CD8-positive, alpha-beta memory T cell (primary cell): ENCODE measurements at places on chromosomes 5 and 9. TPM values are rescaled to one million over a fixed set of nuclear protein-coding genes. Genes with fewer than 3 reads are reported as not detected.

DNA sequence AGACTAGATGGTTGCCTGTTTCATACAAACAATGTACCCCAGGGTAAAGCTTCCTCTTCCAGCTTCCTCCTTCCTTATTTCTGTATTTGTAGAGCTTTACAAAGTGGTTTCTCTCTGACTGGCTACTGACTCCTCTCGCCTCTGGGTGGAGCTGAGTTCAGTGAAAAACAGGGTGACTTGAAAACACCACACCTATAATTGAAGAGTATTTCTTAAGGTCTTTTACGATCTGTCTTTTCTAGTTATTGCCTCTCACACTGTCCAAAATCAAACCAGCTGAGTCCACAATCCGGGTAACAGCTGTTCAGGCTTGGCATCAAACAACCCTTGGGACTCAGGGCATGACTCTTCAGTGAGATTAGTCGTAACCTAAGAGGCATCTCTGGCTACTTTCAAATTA, 200.4 kb downstream of the ARRDC3 start:
- no peak for DNase-seq
- no peaks in the 10 kb centered on the region for H3K4me1 ChIP-seq
- H3K27ac ChIP-seq = no peak overlapping the region
- H3K27me3 ChIP-seq = no peaks in the 10 kb centered on the region
- no peaks in the 10 kb centered on the region for H3K36me3 ChIP-seq

Gene MLANA
- total RNA-seq = not detected

- no peak overlapping the region for H3K4me3 ChIP-seq
- no peak overlapping the region for H3K27ac ChIP-seq
- no peaks in the 10 kb centered on the region for H3K27me3 ChIP-seq
- no peak for DNase-seq
- no peaks in the 10 kb centered on the region for H3K36me3 ChIP-seq
- H3K4me1 ChIP-seq = peaks cover 15% of the 10 kb centered on the region
These were observed 110.5 kb upstream of the LRRTM2 start for GRCh38 chr5:138985683-138986082.

DNA sequence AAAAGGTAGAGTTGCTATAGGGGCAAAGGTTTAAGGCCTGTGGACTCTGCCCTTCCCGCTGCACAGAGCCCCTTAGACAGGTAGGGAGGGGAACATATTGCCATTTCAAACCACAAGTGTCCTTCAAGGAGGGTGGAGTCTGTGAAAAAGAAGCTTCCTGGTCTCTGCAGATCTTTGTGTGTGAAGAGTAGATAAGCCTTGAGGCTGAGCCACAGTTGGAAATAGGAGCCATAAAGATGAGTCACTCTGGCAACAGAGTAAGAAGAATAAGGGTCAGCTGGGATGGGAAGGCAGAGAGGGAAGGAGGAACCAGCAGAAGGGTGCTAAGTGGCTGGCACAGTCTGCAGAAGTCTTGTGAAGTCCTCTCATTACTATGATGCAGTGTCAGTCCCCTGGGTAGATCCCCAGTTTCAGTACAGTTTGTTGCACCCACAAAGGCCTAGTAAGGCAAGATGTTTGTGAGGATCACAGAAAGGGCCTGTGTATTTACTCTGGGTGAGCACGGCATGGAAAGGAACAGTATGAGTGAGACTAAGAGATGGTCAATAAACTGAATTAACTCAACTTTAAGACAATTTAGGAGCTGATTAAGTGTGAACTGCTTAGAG, 18.1 kb downstream of the GRXCR2 start:
- no peaks in the 10 kb centered on the region for H3K4me1 ChIP-seq
- no peak for DNase-seq
- H3K27ac ChIP-seq = peak overlapping the region; percentile 67
- H3K27me3 ChIP-seq = no peaks in the 10 kb centered on the region
- no peak overlapping the region for H3K4me3 ChIP-seq

- H3K27me3 ChIP-seq = no peaks in the 10 kb centered on the region
- H3K4me1 ChIP-seq = peaks cover 34% of the 10 kb centered on the region
- no peak overlapping the region for H3K4me3 ChIP-seq
- no peaks in the 10 kb centered on the region for H3K36me3 ChIP-seq
These were observed 151.1 kb upstream of the ERCC6L2 start for GRCh38 chr9:95724253-95724991.

GRCh38 chr5:67221487-67222242, 25.1 kb upstream of the CD180 start:
- peaks cover 55% of the 10 kb centered on the region for H3K4me1 ChIP-seq
- H3K36me3 ChIP-seq = no peaks in the 10 kb centered on the region
- DNase-seq = peak; percentile 18
- no peaks in the 10 kb centered on the region for H3K27me3 ChIP-seq
- no peak overlapping the region for H3K27ac ChIP-seq
